Left kidney (tissue), 8 donors: ENCODE measurements at places on chromosomes 16 and 17. TPM values are rescaled to one million over a fixed set of nuclear protein-coding genes. Genes with fewer than 3 reads are reported as not detected.

DNA sequence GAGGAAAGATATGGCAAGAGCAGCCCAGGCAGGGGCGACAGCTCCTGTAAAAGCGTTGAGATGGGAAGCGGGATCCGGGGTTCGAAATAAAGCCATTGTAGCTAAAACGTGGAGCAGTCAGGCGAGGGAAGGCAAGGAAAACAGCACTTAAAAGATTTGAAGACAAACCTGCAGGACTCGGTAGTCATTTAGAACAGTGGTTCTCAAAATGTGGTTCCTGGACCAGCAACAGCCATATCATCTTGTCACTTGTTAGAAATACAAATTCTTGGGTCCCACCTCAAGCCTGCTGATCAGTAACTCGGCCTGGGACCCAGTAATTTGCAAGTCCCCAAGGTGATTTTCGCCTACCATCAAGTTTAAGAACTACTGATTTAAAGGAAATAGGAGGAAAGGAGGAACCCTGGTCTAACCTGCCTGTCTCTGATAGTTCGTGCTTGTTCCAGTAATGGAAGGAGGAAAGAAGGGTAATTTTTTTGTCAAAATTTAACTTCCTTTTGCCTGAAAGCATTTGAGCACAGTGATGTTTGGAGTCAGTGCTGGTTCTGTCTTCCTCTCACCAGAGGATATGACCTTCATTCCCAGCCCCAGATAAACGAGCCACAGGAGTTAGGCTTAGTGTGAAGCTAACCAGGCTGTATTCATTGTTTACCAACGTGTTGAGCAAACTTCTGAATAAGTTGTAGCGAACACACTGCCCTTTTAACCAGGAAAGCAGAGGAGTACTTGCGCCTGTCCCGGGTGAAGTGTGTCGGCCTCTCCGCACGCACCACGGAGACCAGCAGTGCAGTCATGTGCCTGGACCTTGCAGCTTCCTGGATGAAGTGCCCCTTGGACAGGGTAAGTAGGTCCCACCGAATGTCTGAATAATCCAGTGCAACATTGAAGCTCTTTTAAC lies 1.1 kb downstream of the ORC6 start:
- DNase-seq: no peak

DNA sequence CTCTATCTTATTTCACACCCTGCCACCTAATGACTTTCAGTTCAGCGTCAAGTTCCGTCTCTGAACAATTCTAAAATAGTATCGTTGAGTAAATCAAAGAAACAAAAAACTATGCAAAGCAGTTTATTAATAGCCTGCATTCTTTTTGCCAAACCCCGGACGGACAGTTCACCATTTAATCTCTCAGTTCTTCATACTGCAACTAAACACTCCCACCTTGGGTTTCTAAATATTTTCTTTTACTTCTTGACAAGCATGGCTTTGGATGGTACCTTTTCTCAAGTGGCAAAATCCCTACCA lies 1.2 kb downstream of the MYH11 start:
- DNase-seq: no peak

DNA sequence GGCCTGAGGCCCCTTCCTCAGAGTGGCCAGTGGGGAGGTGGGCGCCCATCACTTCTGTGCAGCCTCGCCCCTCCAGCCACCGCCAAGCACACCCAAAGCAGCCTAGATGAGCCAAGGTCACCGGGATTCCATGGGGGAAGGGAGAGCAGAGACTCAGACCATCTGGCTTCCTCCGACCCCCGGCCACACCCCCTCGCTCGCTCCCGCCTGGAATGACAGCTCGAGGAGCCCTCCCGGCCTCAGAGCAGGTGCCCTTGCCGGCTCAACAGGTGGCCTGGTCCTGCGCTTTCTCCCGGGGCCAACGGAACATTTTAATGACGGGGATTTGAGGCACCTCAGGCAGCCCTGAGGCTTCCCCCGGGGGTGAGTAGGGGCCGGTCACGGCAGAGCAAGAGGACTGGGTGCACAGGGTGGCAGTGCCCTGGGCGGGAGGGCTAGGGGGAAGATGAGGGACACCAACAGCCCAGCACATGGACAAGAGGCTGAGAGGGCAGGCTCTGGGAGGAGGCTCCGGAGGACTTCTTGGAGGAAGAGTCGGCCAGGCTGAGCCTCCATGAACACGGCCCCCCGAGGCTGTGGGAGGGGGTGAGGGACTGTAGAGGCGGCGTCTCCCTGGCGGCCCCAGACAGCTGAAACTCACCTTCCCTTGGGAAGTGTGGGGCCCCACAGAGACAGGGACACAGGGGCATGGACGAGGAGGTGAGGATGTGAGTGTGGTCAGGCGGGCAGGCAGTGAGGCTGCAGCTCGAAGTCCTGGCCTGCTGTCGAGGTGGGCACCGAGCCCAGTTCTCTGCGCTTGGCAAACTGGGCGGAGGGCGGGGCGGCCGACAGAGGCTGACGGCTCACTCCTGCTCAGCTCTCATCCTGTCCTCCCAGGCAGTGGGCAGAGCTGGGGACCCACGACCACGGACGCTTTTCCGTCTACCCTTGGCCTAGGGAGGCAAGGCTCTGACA lies 12.5 kb upstream of the C1QTNF8 start:
- no peak for DNase-seq

DNA sequence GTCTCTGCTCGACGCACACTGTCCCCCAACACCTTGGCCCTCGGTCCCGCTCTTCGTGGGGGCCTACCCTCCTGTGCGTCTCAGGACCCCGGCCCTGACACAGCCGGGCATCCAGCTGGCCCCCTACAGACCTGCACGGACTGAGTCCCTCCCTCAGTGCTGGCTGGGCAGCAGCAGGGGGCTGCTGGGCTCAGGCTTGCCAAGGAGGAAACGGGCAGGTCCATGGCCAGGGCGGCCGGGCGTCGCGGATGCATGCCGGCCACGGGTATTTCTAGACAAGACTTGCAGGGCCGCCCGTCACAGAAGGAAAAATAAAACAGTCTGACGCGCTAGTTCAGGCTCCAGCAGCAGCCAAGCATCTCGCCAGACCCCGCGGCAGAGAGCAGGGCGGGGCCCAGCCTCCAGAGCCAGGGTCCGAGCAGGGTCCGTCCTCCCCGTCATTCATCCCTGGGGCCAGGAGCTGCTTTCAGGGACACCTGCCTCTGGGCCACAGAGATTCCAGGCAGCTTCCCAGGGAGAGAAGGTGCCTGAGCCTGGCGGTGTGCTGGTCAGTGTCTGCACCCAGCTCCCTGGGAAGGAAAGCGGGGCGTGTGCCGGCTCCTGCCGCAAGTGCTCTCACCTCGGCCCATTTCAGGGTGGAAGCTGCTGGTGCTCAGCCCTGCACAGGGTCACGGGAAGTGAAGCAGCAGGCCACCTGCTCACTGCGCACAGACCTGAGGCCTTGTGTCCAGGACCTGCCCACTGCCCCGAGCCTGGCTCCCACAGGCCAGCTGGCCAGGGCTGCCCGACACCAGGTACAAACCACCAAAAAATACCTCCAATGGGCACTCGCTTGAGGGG lies 7.2 kb upstream of the PVALEF start:
- DNase-seq: no peak

- peak; percentile 96 for DNase-seq
Observed at GRCh38 chr17:55606488-55606815, 95.2 kb upstream of the SMIM36 start.

DNA sequence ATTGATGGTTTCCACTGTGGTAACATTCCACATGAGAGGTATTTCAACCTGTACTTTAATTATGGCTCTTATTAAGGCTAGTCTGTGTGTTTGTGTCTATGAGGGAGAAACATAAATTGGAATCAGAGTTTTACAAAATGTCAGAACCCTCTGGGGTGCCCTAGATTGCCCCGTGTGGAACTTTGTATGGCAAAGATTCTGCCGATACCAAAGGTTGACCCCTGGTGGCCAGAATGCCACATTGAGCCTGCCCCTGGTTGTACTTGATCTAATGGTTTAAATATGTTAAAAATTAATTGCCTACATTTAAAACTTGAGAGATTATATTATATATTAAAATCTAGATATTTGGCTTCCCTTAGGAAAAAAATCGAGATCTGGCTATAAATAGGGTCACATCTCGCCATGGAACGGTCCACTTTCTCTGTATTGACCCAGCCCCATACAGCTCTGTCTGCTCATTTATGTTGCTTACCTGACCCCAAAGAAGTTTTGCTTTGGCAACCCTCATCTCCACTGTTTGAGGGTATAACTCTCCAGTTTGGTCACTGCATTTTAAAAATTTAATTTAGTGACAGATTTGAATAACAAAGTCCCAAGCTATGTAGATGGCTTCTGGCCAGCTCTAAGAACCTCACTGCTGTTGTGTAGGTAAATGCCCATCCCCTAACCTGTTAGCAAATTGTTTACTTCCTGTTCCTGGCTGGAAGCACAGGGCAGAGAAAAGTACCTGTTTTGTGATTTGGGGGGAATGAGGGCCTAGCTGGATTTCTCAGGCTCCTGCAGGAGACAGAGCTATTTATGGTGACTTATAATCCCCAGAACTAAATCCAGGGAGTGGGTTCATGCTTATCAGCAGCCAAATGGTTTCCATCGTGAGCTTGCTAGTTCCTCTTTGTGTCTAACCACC lies 95.0 kb downstream of the PLCG2 start:
- DNase-seq: peak; percentile 48

DNA sequence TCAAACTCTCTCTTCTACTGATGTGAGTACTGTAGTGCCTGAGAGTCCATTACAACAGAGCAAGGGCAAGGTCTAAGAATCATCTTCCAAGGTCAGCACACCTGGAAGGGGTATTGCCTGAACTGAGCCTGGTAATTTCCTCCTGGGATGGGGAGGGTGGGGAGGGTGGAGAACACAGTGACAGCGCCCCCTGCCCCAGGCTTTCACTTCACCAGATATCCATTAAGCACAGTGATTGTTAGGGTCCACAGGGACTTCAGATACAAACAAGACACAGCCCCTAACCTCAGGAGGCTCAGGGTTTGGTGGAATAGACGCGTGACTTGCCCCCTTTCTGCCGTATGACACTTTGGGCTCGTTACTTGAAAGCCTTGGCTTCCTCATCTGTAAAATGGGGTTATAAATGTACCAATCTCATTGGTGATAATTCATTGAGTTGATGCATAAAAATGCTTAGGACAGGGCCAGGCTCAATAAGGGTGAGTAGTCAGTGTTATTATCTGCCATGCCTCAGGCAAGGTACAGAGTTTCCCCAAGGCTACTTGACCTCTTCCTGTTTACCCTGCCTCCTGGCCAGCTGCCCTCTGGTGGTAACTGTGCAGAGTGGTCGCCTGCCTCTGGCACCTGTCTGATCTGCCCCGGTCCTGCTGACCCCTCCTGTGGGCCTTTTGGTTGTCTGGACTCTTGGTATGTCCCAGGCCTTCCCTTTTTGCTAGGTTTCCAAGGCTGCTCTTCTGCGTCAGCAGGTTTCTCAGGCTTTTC lies 13.1 kb upstream of the BRD7 start:
- DNase-seq: no peak

DNA sequence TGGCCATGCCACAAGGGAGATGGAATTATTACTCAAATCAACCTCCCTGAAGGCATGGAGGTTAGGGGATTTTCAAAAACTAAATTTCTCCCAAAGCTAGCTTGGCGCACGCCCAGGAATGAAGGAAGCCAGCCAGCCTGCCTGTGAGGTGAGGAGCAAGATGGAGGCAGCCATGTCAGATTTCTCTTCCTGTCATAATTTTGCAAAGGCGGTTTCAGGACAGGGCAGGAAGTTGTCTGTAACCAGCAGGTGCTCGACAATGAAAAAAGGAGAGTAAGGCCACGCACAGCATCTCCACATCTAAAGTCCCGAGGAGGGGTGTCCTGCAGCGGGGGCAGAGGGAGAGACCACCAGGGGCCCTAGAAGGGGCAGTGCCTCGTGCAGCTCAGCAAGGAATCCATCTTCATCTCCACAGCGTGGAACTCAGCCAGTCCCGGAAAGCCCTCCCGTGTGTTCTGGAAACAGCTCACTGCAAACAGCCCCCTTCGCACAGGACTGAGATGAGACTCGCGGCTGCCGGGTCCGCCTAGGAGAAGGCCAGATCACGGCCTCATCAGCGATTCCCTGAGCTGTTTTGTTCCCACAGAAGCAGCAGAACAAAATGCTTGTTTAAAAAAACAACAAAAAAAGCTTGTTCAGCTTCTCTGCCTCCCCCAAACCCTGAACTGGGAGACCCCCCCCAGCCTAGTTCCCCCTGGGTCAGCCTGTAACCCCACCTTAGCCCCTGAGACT lies 47.8 kb downstream of the SLC7A5 start:
- no peak for DNase-seq

DNA sequence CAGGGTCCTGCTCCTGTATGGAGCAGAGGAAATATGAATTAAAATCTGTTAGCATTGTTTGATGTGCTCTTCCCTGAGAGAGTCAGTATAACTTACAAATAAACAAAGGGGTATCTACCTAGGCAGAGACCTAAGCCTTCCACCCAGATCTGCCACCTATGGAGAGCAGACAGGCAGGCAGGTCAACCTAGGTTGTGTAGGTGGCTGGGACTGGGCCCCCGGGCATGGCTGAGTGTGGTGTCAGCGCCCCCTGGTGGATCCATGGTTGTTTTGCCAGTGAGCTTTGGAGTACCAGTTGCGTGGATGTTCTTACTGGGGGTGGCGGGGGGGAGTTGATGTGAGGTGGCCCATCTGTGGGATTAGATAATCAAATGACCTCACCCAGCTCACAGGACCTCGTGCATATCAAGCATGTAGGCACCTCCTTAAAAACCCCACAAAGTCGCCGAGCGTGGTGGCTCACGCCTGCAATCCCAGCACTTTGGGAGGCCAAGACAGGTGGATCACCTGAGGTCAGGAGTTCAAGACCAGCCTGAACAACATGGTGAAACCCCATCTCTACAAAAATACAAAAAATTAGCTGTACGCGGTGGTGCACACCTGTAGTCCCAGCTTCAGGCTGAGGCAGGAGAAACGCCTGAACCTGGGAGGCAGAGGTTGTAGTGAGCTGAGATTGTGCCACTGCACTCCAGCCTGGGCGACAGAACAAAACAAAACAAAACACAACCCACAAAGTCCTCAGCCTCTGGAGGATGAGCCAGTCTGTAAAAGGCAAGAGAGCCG lies 17.6 kb downstream of the DUS2 start:
- DNase-seq: peak; percentile 46

DNA sequence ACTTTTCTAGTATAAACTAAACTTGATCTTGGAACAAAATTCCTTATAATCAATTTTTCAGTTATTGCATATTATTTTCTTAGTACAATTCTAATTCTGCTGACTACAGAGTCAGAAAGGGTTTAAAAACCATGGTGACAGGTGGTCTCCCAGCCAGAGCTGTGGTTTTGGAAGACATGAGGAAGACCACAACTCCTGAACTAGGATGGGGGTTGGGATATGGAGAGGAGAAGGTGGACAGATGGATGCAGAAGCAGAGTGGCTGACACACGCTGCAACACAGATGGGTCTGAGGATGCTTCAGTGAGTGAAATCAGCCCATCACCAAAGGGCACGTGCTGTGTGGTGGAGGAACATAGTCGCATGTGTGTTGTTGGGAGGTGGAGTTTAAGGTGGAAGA lies 187.7 kb downstream of the LGALS9B start:
- DNase-seq: no peak

Gene GRIN2A
- 9.2 TPM for polyA plus RNA-seq

Gene TSPAN10
- 4.0 TPM for polyA plus RNA-seq

Gene VPS9D1
- 12.6 TPM for polyA plus RNA-seq
